ENCODE measurements at places on chromosomes 2 and 18.

DNA sequence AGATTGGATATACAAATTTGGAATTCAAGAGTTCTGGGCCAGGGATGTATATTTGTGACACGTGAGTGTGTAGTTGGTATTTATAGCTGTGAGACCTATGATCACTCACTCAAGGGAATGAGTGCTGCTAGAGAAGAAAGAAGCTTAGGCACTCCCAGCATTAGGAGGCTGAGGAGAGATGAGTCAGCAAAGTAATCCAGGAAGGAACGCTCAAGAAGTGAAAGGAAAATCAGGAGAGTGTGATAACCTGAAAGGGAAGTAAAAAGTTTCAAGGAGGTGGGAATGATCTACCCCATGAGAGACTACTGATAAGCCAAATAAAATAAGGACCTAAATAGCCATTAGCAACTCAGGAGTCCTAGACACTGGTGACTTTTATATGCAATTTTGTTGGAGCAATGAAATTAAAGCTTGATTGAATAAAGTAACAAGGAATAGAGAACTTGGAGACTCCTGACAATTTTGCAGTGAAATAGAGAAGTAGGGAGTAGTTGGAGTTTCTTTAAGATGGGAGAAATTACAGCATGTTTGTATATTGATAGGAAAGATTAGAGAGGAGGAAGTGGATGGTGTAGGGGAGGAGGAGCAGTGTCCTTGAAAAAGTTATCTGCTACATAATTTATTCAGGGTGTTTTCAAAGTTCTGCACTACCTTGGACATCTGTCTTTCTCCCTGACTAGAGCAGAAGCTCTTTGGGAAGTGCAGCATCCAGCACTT, 89.9 kb downstream of the UBE2E3 start:
- no peak for DNase-seq

- no peak for DNase-seq
Measured at GRCh38 chr18:7748251-7749007, 181.3 kb downstream of the PTPRM start.

DNA sequence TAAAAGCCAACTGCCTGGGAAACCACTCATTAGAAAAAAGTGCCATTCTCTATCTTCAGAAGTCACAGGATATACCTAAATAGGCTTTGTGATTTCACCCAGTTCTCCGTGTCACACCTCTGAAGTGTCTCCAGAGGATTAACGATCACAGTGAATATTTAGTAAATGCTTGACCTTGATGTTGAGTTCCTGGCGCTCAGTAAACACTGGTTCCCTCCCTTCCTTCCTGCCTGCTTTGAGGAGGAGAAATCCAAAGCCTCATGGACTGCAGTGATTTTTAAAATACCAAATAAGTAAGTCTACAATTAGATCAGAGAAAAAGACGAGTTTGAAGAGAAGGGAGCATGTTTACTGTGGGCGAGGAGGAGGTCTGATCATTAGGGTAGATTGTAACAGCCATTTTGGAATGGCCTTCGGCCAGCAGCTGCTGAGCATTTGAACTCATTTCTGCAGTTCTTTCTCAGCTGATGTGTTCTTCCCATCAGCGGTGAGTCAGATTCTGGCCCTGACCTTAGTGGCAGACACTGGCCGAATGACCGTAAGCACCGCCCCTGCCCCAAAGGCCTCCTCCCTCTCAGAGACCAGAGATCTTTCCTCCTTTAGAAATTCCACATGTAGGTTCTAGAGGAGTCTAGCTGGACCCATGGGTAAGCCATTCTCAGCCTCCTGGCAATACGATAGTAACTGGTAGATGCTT, 62.1 kb upstream of the SLC16A14 start:
- DNase-seq, result no peak

DNA sequence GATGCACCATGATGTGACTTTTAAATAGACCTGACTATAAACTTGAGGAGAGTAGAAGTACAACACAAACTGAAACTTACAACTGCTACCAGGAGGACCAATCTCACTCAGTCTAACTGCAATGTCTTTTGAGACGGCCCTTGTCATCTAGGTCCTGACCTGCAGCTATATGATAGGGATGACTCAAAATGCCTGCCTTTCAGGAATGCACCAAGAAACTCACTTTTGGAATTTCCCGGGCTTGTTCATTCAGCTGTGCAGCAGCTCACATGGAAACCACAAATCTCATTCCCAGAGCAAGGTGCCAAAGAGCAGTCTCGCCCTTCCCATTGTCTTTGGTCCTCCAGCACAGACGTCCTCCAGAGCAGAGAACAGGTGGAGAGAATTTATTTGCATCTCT, 113.7 kb downstream of the SPOPL start:
- DNase-seq, result no peak

- DNase-seq, result no peak
Measured at GRCh38 chr2:31859959-31860358, 150.8 kb downstream of the MEMO1 start.

GRCh38 chr18:8783335-8783993, 78.1 kb downstream of the MTCL1 start:
- no peak for DNase-seq
